ENCODE measurements at places on chromosomes 7 and 10. TPM values are rescaled to one million over a fixed set of nuclear protein-coding genes. Genes with fewer than 3 reads are reported as not detected.

GRCh38 chr7:101582971-101583370 lies 46.1 kb downstream of the MYL10 start:
- DNase-seq = no peak

KLF14 gene
- total RNA-seq = not detected

GIMAP7 gene
- total RNA-seq = 47.3 TPM

- peak; percentile 92 for DNase-seq
Measured at GRCh38 chr7:30594540-30595435, at the start of gene GARS1. Gene GARS1 (plus strand): TSS chr7:30594878. CDS start chr7:30594922, 44 bp downstream.

CFAP46 gene
- 0.09 TPM for total RNA-seq

DNA sequence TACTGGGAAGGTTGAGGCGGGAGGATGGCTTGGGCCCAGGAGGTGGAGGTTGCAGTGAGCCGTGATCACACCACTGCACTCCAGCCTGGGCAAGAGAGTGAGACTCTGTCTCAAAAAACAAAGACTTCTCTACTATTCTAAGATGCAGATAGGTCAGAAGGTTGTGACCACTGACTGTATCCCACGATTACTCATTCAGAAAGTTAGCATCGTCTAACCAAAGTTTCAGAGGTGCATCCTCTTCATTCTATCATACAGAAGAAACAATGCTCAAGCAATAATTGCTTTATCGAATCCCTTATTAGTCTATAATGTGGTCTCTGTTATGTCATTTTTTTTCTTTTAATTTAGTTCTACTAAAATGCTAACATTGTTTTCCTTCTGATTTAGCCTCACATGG lies 348.7 kb upstream of the LRGUK start:
- no peak for DNase-seq

DNA sequence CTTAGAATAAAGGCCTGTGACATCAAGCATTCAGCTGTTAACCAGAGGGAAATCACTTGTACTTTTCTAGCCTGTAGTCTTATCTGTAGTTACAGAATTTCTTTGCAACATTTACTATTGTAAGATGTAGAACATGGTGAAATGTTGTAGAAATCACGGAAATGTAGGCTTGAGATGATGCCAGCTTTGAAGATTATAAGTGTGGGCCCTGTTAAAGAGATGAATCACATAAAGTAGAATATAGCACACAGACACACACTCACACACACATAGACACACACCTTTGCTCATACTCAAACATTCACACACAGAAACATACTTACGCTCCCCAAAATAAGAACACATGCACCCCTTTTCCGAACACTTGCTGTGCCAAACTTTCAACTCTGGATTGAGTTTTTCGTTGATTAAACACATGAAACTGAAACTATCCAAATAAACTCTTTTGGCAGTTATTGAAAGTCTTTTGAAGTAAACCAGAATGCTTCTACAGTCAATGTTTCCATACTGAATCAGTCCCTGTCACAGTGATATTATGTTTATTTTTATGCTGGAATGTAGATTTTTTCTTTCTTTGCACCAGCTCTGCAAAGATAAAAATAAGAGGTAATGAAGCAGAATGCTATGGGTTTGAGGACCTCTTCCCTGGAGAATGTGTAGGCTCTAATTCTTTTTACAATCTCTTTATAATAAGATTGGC lies 230.3 kb upstream of the MEOX2 start:
- no peak for DNase-seq

DNA sequence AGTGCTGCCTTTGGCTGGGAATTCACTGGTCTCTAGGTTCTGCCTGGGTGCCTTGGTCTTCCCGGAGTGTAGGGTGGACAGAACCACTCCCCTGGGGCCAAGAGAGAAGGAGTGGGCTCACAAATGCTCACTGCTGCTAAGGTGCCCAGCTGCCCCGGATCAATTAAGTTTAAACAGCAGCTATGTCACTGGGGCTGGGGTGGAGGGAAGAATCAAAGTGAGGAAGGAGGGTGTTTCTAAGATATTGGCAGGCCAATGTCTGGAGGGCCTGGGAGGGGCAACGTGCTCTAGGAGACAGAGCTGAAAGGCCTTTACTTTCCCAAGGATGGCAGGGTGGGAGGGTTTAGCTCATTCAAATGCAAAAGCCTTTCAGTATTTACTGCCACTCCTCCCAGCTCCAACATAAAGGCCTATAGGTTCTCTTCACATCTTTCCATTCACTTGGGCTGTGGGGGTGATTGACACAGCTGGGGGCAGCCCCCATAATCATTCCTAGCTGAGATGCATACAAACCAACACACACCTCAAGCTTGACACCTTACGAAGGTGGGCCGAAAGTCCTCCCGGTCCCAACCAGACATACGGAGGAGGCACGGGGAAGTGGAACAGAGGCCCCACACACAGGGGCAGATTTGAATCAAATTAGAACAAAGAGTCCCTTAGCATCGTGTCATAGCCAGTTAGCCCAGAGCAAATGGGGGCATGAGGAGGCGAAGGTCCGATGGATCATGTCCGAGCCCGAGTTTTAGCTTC lies 108.0 kb upstream of the EFCAB10 start:
- no peak for DNase-seq

DNA sequence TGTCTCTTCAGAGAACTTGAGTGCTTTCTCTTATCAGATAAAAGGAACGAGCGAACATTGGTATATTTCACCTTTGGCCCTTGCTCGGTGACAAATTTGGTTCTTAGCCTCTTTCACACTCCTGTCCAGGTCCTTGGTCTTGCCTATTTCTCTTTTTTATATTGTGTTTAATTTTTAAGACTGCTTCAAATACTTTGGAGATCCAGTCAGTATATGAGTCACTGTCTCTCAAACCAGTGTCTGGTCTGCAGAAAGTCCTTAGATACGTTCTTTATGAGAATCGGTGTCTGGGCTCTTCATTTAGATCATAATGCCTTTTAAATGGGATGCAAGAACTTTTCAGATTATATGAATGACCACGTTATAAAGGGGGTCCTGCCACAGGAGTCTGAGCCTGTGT lies 55.0 kb downstream of the PIK3AP1 start:
- DNase-seq = no peak

CTAGE15 gene
- not detected for total RNA-seq

DNA sequence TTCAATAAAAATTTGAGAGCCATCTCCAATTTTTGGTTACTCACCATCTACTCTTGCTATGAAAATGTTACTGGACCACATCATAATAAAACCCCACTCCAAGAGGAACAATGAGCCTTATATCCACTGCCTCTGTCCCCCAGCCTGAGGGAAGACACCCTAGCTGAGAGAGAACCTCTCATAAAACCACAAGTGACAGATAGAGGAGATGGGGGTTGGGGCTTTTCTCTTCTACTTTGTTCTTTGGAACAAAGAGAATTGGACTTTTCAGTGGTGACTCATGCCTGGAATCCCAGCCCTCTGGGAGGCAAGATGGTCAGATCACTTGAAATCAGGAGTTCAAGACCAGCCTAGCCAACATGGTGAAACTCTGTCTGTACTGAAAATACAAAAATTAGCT lies 27.6 kb upstream of the TAS2R16 start:
- DNase-seq = no peak

DNA sequence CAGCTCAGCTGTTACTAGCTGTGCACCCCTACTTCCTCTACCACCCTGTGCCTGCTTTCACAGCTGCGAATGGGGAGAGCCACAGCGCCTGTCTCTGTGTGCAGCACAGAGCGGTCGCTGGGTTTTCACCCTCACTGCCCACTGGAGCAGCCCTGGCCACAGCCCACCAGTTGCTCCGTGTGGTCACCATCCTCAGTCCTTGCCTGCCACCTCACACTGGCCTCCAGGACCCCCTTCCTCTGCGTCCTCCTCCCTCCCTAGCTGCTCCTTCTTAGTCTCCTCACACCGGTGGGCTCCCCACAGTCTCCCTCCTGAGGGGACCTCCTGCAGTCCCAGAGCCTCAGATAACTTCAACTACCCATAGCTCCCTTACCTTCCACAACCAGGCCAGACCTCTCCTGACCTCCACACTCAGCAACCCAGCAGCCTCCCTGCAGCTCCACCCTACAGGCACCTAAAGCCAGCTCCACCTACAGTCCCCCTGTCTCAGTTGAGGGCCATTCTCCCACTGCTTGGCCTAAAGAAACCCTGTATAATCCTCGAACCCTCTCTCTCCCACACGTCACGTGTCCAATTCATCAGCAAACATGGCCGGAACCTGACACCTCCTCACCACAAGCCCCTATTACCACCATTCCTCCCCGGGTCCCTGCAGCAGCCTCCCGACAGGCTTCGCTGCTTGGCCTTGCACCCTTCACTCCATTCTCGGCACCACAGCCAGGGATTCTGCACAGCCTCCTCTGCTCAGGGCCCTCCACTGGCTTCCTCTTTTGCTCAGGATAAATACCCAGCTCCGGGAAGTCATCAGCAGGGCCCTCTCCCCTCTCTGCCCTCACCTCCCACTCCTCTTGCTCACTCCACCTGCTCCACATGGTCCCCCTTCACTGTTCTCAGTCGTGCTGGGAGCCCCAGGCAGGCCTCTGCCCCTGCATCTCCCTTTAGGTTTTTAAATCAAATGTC lies 28.1 kb downstream of the PLAC9 start:
- DNase-seq = no peak

DNA sequence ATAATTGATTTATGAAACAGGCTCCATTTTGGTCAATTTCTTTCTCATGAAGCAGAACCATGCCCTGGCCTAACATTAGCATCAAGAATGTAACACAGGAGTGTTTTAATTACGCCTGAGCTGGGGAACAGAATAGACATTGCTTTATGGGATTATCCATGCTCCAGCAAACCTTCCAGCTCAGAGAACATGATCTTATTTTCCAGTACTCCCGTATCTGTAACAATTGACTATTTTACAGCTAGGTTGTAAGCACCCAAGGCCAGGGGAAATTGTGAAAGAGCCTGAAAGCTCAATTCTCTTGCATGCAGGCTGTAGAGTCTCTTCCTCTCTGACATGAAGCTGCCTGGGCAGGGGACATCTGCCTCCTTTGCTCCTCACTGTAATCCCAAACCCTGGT lies 30.8 kb upstream of the CRYGN start:
- no peak for DNase-seq

GRCh38 chr10:56142092-56142728 lies 218.8 kb downstream of the ZWINT start:
- no peak for DNase-seq

OR2A1 gene
- not detected for total RNA-seq

DNA sequence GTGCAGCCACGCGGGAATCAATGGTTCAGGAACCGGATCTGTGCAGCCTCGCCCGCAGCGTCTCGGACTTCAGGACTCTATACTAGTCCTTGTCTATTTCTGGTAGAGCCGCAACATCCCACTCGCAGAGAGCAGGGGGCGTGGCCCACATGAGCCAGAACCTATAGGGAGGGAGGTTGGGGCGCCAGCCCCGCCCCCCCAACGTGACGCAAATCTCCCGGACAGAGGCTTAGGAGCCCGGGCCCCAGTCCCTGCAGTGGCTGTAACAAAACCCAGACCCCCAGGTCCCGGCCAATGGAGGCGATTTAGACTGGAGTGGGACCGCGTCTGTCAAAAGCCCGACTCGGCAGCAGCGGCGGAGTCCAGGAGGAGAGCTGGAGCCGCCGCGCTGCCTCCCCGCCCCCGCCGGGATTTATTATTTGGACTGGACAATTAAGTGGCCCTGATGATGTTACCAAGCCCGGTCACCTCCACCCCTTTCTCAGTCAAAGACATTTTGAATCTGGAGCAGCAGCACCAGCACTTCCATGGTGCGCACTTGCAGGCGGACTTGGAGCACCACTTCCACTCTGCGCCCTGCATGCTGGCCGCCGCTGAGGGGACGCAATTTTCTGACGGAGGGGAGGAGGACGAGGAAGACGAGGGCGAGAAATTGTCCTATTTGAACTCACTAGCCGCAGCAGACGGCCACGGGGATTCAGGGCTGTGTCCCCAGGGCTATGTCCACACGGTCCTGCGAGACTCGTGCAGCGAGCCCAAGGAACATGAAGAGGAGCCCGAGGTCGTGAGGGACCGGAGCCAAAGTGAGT lies at the start of gene NKX2-3:
Gene NKX2-3 (plus strand): TSS at position 256 of the 809 bp plus-strand sequence. CDS start 190 bp downstream, at position 446.
- no peak for DNase-seq

CCDC136 gene
- total RNA-seq = 9.0 TPM

GRCh38 chr10:33263453-33263852 lies 71.0 kb downstream of the NRP1 start:
- DNase-seq = no peak

GRCh38 chr10:10623958-10624566 lies 393.6 kb upstream of the CELF2 start:
- DNase-seq = no peak

DNA sequence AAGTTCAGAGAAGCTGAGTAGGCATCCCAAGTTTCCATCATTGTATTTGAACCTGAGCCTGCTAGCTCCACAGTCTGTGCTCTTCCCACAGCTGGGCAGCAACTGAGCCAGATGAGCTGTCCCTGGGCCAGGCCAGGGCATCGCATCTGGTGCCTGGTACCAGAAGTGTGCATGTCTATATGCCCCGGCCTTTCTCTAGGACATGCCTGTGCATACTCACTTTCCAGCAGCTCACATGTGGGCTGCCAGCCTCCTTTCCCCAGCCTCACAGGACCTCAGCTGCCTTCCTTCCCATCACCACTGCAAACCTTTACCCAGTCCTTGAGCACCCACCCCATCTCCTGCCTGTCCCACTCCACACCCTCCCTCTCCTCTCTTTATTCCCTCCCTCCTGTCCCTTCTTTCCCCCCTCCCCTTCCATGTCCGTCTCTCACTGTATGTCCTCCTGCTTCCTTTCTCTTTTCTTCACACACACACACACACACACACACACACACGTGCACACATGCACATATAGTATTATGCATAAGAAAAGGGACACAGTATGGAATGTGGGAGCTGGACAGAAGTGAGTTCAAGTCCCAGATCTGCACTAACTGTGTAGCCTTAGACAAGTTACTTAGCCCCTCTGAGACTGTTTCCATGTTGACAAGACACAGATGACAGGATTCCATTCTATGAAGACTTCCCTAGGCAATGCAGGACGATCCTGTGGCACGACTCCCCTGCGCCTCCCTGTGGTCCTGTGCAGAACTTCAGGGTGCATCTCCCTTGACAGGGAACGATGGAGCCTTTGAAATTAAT lies 10.9 kb downstream of the CDHR1 start:
- peak; percentile 66 for DNase-seq

CDNF gene
- 1.2 TPM for total RNA-seq

DNA sequence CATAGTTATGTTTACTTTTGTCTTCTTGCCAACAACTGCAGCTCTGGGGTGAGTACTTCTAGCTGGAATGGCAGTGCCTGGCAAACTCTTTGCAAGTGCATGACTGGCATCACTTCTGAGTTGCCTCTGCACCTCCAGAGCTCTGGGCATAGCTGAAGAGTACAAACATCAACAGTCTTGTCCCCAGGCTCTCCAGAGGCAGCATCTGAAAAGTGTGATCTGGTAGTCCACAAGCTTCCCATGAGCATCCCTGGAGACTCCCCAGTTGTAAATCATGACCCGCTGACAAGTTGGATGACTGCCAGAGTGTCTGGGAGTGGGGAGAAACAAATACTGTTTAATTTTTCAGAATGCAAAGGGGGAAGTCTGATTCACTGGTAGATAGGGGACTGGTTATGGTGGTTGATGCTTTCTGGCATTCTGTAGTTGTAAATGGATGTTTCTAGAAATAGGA lies 138.9 kb upstream of the CDK13 start:
- DNase-seq = no peak

DYNC1I1 gene
- not detected for total RNA-seq

- no peak for DNase-seq
Measured at GRCh38 chr7:93029056-93029455, 88.7 kb downstream of the SAMD9 start.

- DNase-seq = no peak
Measured at GRCh38 chr7:117974891-117975290, 101.7 kb upstream of the CTTNBP2 start.

- DNase-seq = no peak
Measured at GRCh38 chr7:36874041-36874440, 149.7 kb upstream of the AOAH start.

GRCh38 chr7:64626557-64626956 lies 39.4 kb upstream of the ZNF107 start:
- no peak for DNase-seq

GRCh38 chr10:14838582-14839304 lies 637 bp downstream of the HSPA14 start:
- peak; percentile 14 for DNase-seq

Measured in CD8-positive, alpha-beta memory T cell (primary cell).